Activated CD4-positive, CD25-positive, alpha-beta regulatory T cell treated with anti-CD3 and anti-CD28 coated beads, Interleukin-2, amount 50 U/mL, for 72 hours (primary cell): ENCODE measurements at places on chromosomes 4 and X.

DNA sequence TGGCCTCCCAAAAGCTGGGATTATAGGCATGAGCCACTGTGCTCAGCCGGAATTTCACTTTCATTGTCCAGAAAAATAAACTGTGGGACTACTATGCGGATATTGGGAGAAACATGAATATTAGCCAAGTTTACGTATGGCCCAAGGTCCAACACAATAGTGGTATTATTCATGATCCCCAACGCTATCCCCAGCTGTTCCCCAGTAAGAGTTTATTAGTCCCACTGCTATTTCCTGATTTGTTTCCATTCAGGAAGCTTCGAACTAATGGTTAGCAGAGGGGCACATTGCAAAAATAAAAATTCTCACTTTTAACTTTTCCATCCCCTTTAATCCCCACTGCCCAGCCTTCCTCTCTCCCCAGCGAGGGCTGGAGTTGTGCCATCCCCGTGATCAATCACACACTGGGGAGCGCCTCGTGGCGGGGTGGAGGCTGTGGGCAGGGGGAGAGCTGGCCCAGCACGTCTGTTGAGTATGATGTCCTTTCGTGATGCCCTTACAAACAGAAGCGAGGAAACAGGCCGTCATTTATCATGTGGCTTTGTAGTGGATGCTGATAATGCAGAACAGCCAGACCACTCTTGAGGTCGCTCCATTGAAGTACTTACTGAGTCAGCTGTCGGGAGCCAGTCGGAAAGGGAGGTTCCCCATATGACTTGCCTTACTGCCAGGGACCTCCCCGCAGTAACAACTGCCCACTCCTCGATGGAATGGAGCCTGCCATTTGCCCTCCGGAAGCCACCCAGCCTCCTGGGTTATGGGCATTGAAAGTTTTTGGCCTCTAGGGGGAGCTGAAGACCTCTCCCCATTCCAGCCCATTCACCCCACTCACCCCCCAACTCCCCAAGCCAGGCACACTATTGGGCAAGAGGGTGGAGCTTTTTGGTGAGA is 117.0 kb downstream of the KDR start:
- no peak for DNase-seq

- DNase-seq: no peak
These were observed at the start of gene MAP7D2 for GRCh38 chrX:20116577-20117240. Gene MAP7D2 (minus strand): TSS chrX:20116907. CDS start chrX:20116879, 28 bp downstream.

DNA sequence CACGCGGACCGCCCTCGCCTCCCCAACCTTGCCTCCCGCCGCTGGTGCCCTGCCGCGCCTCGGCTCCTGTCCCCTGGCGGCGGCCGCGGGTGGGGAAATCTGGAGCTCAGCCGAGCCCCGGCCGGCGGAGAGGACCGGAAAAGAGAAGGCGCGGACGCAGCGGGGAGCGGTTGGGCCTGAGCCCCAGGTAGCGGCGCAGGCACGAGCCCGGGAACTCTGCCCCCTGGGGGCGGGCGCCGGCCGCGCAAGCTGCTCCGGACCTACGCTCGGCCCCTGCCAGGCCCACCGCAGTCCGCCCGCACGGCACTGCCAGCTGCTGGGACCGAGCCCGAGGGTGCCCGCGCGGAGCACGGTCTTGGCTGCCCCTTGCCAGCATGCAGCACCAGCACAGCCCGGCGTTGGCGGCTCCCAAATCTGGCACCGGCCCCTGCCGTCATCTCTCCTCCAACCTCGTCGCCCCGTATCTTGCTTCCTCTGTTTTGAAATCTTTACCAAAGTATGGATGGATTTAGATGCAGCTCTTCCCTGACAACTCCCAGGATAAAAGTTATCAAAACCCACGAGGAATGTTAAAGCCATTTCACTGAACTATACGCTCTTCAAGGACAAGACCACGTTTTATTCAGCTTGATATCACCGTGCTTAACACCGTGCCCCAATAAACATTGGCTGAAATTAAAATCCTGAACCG is at the start of gene PRSS12:
PRSS12 (minus strand) TSS at position 161 of the 691 bp plus-strand sequence. CDS start 283 bp downstream, outside the sequence.
- DNase-seq: peak; percentile 69

- DNase-seq: no peak
These were observed 47.8 kb upstream of the SETD7 start for GRCh38 chr4:139603576-139604410.

- no peak for DNase-seq
These were observed 134.3 kb upstream of the PPARGC1A start for GRCh38 chr4:24024157-24024556.

DNA sequence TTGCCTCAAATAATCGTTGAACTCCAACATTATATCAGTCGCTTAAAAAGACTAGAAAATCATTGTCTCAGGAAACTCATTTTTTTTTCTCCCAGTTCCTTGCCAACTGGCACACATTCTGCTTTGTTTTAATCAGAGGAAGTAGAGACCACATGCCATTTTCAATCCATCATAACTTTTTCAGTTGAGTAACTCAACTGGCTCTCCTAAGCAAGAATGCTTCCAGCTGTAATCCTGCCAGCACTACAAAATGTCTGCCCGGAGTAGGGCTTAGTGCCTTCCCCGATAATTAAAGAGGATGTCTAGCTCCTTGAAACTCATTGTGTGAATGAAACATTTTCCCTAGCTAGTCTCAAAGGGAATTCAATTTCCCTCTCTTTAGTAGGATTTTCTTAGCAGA is 33.0 kb downstream of the FREM3 start:
- DNase-seq: no peak

GRCh38 chr4:14726877-14727361 is 275.4 kb upstream of the CPEB2 start:
- no peak for DNase-seq

DNA sequence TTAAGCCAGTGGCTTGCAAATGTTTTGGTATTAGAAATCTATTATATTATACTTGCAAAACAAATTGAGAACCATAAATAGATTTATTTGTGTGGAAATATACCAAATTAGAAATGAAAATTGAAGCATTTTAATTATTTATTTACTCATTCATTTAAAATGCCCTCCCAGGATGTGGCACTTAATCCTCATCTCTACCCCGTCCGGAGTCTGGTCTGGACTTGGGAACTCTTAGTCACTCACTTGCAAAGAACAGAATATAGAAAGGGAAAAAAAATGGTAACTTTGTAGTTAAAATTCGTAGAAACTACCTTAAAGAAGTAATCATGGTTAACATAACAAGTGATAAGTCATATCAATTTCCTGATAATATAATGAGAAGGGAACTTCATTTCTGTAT is 775.9 kb upstream of the INTU start:
- no peak for DNase-seq

DNA sequence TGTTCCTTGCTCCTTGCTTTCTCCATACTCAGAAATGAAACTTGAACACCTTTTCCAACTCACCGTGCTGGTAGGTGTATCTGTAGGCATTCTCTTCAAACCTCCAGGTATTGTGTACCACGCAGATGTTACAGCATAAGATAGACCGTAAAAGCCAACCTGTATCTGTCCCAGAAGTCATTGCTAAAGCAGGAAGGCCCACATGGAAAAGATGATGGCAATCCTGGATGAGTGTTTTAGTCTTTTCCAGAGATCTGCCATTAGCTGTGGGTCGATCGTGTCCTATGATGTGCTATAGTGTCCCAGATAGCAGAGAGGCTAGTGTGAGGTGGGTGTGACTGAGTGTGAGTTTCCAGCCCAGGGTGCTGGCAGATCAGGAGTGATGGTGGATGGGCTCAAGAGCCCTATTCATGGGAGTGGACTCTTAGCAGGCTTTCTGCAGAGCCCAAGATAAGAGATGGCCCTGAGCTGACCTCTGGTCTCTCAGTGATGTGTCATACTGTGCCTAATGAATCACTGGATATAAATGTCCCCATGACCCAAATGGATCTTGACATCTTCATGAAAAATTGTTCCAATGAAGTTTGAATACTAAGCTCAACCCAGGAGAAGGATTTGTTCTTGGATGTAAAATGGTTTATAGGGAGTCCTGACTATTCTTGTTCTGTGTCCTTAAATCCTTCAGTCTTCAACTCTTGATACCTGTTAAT is 69.1 kb upstream of the WDR1 start:
- no peak for DNase-seq

DNA sequence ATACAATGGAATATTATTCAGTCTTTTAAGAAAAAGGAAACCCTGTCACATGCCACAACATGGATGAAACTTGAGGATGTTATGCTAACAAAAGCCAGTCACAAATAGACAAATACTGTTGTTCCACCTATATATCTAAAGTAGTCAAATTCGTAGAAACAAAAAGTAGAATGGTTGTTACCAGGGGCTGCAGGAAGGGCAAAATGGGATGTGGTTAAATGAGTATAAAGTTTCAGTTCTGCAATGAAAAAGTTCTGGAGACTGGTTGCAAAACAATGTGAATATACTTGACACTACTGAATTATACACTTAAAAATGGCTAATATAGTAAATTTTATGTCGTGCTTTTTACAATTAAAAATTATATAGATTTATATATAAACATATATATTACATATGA is 12.2 kb downstream of the SPOCK3 start:
- DNase-seq: no peak

- DNase-seq: no peak
These were observed 21.8 kb downstream of the MBNL3 start for GRCh38 chrX:132467026-132467425.
